ENCODE measurements at places on chromosomes 1 and 21.

- DNase-seq = no peak
Observed at GRCh38 chr1:243723458-243724043, 126.5 kb downstream of the AKT3 start.

DNA sequence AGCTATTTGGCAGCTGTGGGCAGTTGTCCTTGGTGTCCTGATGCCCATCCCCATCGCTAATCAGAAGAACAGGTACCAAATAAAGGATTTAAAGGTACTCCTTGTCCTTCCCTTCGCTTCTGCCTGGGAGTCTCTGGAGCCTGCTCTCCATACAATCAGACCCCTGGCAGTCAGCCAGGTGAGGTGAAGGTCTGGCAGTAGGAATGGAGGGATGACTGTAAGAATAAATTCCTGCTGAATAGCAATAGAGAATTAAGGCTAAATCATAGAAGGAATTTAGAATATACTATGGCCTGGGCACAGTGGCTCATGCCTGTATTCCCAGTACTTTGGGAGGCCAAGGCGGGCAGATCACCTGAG lies 9.2 kb downstream of the THBS3 start:
- DNase-seq = no peak

GRCh38 chr21:14486869-14487268 lies 59.2 kb downstream of the SAMSN1 start:
- no peak for DNase-seq

GRCh38 chr1:109216662-109217061 lies 2.9 kb downstream of the SARS1 start:
- DNase-seq = no peak

DNA sequence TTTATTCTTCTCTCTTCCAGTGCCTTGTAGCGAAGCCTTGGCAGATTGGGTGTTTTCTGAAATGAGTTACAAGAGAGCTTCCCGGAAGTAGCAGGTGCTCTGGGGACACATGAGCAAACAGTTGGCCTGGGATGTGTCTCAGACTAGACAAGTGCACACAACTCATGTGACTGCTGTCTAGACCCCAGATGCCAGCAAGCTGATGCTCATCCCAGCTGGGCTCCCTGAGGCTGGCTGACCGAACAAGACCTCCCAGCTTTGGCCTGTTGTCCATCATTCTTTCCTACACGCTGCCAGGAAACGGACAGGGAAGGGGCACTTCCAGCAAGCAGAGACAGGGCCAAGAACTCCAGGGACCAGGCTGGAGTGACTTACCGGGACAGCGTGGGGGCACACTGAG lies 18.7 kb upstream of the CSF1 start:
- no peak for DNase-seq

DNA sequence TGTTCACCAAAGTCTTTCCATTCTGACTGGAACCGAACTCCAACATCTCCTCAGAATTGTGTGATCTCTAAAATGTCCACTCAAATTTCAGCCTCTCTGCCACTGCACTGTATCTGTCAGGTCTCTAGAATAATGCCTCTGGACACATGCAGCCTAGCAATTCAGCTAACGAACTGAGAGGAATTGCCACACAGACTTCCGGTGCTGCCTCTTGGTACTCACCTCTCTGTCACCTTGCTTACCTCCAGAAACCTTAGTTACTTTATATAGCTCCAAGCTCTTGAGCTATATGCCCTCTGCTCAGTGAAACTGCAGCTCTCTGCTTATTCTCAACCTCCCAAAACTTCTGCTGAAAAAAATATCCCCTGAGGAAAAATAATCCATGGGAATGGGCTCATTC lies 2.7 kb upstream of the CHRM3 start:
- DNase-seq = no peak

- DNase-seq = no peak
Observed at GRCh38 chr21:15520811-15521643, 208.8 kb upstream of the USP25 start.

- DNase-seq = no peak
Observed at GRCh38 chr1:6757719-6758435, 27.4 kb upstream of the CAMTA1 start.

GRCh38 chr1:67646145-67647035 lies 38.6 kb upstream of the GADD45A start:
- DNase-seq = no peak

GRCh38 chr1:145425436-145426029 lies at the start of gene NBPF20:
Gene NBPF20 (minus strand): TSS chr1:145425603. CDS start chr1:145405272, 20,331 bp downstream.
- peak; percentile 78 for DNase-seq

DNA sequence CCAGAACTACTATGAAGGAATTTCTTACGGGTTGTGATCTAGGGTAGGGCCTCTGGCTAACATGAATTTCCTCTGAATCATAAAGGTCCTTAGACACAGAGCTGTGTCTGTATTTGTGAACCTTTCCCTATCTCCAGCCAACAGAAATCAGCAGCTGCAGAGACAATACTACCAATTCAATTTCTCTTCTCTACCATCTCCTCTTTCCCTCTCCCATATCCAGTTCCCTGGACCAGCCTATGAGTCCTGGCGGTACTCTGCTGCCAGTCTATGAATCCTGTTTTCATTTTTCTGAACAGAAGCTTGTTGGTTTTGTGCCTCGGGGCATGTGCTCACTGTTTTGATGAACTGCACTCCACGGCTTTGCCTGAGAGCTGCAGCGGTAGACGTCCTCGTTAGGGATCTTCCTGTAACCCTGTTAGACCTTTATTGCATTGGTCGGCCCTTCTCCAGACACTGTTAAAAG lies 458.0 kb upstream of the VAMP3 start:
- no peak for DNase-seq

All from RKO (cell line).